ENCODE measurements at places on chromosomes 1 and 21.

GRCh38 chr1:18776777-18777176 is 82.7 kb downstream of the TAS1R2 start:
- no peak for DNase-seq

- DNase-seq, result no peak
Measured at GRCh38 chr1:36919491-36920145, 114.7 kb downstream of the GRIK3 start.

GRCh38 chr1:169053196-169053595 is 53.3 kb upstream of the ATP1B1 start:
- DNase-seq, result no peak

DNA sequence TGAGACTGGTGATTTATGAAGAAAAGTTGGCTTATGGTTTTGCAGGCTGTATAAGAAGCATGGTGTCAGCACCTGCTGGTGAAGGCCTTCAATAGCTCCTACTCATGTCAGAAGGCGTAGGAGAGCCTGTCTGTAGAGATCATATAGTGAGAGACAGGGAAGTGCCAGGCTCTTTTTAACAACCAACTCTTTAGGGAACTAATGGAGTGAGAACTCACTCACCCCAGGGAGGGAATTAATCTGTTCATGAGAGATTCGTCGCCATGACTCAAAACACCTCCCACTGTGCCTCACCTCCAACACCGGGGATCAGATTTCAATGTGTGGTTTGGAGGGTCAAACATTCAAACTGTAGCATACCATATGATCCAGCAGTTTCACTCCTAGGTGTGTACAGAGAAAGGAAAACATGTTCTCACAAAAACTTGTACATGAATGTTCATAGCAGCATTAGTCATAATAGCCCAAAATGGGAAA is 72.6 kb downstream of the TTC3 start:
- DNase-seq, result no peak

DNA sequence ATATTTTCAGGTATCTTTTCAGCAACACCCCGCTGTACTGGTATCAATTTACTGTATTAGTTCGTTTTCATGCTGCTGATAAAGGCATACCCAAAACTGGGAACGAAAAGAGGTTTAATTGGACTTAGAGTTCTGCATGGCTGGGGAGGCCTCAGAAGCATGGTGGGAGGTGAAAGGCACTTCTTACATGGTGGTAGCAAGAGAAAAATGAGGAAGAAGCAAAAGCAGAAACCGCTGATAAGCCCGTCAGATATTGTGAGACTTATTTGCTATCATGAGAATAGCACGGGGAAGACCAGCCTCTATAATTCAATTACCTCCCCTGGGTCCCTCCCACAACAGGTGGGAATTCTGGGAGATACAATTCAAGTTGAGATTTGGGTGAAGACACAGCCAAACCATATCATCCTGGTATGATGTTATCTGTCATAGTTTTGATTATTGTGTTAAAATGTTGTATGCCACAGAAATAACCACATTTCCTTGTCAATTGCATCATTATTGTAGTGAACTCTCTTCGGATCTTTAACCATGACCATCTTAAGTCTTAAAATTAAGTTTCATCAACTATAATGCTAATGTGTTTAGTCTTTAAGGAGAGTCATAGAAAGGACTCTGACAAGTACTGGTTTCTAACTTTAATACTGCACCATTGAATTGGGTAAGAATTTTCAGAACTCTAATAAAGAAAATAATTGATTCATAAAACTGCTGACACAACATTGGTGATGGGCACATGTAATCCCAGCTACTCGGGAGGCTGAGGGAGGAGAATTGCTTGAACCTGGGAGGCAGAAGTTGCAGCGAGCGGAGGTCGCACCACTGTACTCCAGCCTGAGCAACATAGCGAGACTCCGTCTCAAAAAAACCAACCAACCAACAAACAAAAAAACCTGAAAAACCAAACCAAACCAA is 58.2 kb downstream of the TBX19 start:
- no peak for DNase-seq

- no peak for DNase-seq
Measured at GRCh38 chr1:86388777-86389176, 7.3 kb downstream of the ODF2L start.

GRCh38 chr1:10943991-10944730 is 68.3 kb upstream of the TARDBP start:
- no peak for DNase-seq
